HTR-8/SVneo (cell line): ENCODE measurements at places on chromosomes 12 and 14.

DNA sequence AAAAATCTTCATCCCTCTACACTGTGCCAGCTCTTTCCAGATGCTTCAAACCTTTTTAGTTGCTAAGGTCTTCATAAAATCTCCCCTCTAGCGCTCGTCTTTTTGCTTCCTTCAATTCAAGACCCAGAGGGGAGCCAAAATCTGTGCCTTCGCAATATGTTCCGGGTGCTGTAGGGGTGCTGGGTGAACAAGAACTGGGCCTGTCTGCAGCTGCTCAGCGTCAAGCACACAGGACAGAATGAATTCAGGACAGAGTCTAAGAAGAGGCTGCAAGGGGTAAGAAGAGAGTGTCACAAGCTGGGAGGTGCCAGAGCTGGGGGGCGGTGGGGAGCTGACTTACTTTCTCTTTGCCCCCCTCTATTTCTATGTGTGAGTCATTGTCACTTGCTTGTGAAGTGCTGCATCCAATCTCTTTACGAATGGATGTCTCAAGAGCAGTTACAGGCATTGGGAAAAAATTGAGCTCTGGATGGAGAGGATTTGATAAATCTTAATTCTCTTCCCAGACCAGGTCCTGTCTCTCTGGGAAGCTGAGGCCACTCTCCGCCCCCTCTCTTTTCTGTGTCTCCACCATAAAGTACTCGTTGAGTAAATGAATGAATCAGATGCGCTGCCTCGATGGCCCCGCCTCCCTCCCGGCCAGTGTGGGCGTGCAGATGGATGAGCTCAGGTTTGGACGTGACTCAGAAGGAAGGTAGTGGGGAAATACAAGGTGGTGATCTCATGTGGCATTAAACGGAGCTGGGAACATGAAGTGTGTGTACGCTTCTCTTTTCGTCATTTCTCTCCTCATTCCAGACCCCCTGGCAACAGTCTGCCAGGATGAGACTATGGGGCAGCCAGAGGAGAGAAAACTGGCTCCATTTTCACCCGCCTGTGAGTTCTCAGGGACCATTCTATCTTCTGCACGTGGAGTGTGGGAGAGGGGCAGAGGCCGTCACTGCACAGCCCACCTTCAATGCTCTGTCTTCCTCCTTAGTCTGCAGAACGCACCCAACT is 91.3 kb downstream of the TSPAN9 start:
- DNase-seq, result peak; percentile 95

GRCh38 chr12:49705479-49706134 is 1.6 kb downstream of the FMNL3 start:
- peak; percentile 55 for DNase-seq

GRCh38 chr14:73712071-73712506 is 2.1 kb downstream of the PNMA1 start:
- DNase-seq, result no peak

DNA sequence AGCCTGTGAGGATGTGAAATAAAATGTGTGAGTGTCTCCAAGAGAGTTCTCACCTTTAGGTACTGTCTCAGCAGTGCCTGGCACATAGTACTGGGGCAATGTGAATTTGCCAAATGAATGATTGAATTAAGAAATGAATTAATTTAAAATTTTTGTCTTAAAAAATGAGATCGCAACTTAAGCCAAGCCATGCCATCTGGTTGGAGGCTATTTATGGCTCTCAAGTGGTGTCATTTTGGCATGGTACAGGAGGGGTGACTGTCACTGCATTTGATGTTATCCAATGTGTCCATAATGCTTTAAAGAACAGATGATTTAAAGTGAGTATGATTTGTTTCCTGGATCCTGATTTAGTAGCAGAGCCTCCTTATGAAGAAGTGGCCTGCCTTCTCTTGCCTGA is 80.3 kb downstream of the SRGAP1 start:
- DNase-seq, result no peak

DNA sequence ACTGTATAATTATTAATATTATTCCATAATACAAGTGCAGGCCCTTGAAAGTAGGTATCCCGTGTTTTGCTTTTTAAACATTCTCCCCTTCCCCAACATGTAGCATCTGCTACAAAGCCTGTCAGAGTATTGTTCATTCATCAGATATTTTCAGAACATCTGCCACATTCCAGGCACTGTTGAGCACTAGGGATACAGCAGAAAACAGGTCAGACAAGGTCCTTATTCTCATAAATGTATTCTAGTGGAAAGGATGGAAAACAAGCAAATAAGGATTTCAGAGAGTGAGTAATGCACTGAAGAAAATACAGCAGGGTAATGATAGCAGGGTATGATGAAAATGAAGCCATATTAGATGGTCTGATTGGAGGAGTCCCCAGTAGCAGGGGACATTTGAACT is 3.8 kb downstream of the ERP29 start:
- no peak for DNase-seq

- no peak for DNase-seq
Observed at GRCh38 chr14:61285364-61285763, 4.2 kb upstream of the TMEM30B start.

DNA sequence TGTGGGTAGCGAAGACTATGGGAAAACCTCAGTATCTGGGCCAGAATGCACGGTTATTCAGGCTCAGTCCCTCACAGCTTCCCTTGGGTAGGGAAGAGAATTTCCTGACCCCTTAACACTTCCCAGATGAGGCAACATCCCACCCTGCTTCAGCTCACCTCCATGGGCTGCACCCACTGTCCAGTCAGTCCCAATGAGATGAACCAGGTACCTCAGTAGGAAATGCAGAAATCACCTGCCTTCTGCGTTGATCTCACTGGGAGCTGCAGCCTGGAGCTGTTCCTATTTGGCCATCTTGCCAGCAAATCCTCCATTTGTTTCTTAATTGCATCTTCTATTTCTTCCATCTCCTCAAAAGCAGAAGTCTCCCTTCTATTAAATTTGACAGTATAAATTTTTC is 104.4 kb downstream of the FOXA1 start:
- DNase-seq, result no peak

DNA sequence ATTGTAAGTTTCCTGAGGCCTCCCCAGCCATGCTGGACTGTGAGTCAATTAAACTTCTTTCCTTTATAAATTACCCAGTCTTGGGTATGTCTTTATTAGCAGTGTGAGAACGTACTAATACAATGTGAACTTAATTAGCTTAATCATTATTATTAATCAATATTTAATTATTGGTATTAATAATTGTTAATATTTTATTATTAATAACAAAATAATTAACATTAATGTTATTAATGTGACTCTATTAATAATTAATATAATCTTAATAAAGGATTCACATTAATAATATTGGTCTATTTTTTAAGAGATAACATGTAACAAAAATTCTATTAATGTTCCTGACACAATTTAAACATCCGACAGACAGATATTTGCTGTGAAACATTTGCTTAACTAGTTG is 164.9 kb upstream of the ATF7IP start:
- no peak for DNase-seq

- no peak for DNase-seq
Observed at GRCh38 chr12:66921151-66921550, 242.3 kb upstream of the GRIP1 start.

DNA sequence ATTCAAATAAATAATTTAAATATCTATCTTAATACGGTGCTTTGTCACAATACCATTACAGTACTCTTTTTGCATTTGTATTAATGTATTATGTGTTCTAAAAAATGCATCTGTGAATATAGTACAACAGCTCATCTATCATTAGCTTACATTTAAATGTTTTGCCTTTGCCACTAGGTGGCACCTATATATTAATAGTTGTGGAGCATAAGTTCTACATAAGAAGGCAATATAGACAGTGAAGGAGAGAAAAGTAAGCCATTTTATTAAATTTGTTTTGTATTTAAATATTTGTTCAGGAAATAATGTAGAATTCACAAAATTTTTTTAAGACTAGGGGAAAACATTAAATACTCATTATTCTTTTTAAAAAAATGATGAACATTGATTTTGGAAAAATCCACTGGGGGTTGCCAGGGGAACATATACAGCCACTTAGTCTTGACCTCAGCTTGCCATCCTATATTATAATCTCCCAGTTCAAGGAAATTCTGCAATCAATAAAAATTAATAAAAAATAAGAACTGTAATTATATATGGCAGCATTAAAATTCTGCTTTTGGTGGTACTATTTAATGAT is 9.8 kb downstream of the CCER1 start:
- peak; percentile 23 for DNase-seq

- no peak for DNase-seq
Observed at GRCh38 chr12:104802208-104802607, 155.9 kb downstream of the SLC41A2 start.

DNA sequence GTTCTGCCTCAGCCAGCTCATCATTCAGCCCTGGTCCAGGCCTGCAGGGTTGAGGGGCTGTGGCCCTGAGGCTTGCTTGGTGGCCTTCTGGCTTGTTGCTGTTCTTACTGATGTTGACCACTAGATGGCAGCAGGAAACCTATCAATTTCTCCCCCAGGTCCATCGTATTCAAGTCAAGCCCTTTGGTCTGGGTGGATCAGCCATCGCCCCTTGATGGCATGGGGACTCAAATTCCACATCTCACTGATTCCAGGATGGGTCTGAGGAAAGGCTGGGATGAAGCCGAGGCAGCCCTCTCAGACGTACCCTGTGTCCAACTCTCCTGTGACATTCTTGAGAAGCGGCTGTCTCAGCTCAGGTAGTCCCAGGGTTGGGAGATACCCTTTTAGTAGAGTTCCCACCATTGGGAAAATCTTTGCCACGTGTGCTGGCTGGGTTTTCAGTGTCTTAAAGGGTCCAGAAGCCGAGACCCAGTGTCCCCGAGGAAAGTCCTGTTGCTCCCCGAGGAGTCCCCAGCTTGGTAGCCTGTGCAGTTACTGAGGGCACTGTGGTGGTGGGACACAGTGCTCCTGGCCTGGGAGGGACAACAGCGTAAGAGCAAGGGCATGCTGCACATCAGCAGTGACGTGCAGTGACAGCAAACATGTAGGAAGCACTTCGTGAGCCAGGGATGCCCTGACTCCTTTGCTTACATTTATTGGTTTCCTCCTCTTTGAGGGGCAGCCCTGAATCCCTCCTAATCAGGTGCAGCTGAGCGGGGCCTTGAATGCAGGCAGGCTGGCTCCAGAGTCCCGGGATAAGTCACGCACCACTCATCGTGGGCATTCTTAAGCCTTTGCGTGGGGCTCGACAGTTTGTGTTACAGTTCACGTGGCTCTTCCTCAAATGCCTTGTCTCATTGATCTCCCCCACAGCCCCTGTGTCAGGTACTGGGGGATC is 58.6 kb downstream of the TSPAN9 start:
- DNase-seq, result peak; percentile 95

GRCh38 chr14:68894123-68894522 is 85.0 kb downstream of the ACTN1 start:
- no peak for DNase-seq

GRCh38 chr12:9123781-9124382 is 8.2 kb upstream of the A2M start:
- DNase-seq, result no peak

DNA sequence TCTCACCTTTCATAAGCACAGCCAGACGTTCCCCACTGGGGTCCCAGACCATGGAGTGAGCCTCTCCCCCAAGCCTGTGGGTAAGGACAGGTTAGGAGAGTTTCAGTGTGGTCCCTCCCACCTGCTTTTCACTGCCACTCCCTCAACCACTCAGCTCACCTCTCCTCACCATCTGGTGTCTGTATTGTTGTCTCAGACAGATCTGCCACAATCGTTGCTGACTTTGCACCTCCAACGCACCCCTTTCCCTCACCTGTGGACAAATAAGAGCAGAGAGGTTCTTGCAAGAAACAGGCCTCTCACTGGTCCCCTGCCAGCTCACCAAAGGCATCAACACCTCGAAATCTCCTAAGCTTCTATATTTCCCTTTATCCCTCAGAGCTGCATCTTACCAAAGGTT is 8.8 kb downstream of the MYG1 start:
- no peak for DNase-seq

- DNase-seq, result no peak
Observed at GRCh38 chr12:71329956-71330355, 109.6 kb upstream of the LGR5 start.

DNA sequence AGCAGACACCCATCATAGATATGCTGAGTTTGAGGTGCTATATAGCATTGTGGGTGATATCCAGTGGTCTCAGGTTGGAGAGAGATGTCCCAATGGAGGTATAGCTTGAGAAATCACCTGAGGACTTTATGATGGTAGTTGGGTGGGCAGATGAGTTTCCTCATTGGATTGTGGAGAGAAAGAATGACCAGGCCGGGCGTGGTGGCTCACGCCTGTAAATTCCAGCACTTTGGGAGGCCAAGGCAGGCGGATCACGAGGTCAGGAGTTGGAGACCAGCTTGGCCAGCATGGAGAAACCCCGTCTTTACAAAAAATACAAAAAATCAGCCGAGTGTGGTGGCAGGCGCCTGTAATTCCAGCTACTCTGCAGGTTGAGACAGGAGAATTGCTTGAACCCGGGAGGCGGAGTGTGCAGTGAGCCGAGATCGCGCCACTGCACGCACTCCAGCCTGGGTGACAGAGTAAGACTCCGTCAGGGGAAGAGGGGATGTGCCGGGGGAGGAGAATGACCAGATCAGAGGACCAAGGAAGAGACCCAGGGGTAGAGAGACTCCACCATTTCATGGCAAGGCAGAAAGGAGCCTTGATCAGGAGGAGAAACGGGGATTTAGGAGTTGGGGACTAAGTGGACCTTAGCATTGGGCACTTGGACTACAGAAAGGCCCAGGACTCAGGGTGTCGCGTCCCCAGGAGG is 757 bp upstream of the PCK2 start:
- DNase-seq, result no peak

- no peak for DNase-seq
Observed at GRCh38 chr12:116461060-116461459, 98.1 kb upstream of the MAP1LC3B2 start.

DNA sequence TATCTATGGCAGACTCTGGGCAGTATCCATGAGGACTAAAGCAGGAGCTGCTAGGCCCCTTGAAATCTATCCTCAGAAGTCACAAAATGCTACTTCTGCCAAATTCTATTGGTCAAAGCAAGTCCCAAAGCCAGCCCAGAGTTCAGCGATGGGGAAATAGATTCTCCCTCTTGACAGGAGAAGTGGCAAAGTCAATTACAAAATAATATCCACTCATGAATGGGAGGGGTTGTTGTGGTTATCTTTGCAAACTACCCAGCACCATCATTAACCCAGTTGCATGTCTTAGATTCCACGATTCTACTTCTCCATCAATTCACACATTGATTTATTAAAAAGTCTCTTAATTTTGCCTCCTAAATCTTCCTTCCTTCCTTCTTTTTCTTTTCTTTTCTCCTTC is 30.7 kb upstream of the STXBP6 start:
- DNase-seq, result no peak

- DNase-seq, result no peak
Observed at GRCh38 chr12:15863372-15863771, 18.8 kb upstream of the STRAP start.

GRCh38 chr12:77847680-77848431 is 17.2 kb downstream of the NAV3 start:
- no peak for DNase-seq

- DNase-seq, result no peak
Observed at GRCh38 chr14:72366619-72367018, 434.4 kb downstream of the RGS6 start.

GRCh38 chr14:79586989-79587598 is 624.2 kb downstream of the DIO2 start:
- no peak for DNase-seq

DNA sequence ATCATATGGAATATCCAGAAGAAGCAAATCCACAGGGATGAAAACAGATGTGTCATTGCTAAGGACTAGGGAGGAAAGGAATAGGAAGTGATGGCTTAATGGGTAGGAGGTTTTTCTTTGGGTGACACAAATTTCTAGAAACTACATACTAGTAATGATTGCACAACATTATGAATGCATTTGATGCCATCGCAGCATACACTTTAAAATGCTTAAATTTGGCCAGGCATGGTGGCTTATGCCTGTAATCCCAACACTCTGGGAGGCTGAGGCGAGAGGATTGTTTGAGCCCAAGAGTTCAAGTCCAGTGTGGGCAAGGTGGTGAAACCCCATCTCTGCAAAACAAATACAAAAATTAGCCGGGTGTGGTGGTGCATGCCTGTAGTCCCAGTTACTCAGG is 1370.8 kb downstream of the AACS start:
- no peak for DNase-seq
